ENCODE measurements at places on chromosomes 2 and 18. TPM values are rescaled to one million over a fixed set of nuclear protein-coding genes. Genes with fewer than 3 reads are reported as not detected.

DNA sequence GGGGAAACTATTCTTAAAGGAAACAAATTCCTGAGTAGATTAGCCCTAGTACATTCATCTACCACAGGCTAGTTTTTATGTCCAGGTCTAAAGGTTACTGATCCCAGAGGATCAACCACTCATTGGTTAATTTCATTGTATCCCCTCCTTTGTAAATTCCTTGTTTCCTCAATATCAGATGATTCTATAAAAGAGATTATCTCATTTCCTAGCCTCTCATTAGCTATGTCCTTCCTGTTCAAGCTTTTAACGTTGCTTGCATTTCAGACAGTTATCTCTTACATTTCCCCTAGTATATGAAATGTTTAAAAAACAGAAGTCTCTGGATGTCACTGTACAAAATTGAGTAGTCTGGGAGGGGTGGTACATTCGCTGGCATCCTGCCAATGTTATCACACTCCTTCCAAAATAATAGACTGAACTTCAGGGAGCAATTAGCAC is 24.2 kb upstream of the ARMC9 start:
- DNase-seq = no peak
- H3K36me3 ChIP-seq = peaks cover 42% of the 10 kb centered on the region
- no peak overlapping the region for H3K4me3 ChIP-seq
- H3K27me3 ChIP-seq = no peaks in the 10 kb centered on the region

Gene ARHGEF33
- total RNA-seq = 0.36 TPM

Gene C1D
- 28.3 TPM for total RNA-seq

Gene CNDP1
- not detected for total RNA-seq

Gene PPP1R1C
- not detected for total RNA-seq

- no peaks in the 10 kb centered on the region for H3K4me1 ChIP-seq
- H3K27me3 ChIP-seq = peaks cover 27% of the 10 kb centered on the region
- no peak overlapping the region for H3K27ac ChIP-seq
Observed at GRCh38 chr2:109188496-109188890, 59.5 kb downstream of the SH3RF3 start.

Data from activated T-helper 1 cell treated with anti-CD3 and anti-CD28 coated beads, Interleukin-12 subunit alpha, Interleukin-12 subunit beta, Interleukin-2, Interleukin-4 antibody, amounts not matched to agents 30 ng/mL and 10 ng/mL and 1 ng/mL, durations not matched to agents 14 hours and 24 hours and 36 hours (primary cell).